NCI-H748 treated with DMSO at 0.1 percent for 48 hours (cell line): ENCODE measurements at places on chromosomes 16 and 17.
A peak's percentile ranks its signal among the peaks of the same experiment; 100 is the strongest.

DNA sequence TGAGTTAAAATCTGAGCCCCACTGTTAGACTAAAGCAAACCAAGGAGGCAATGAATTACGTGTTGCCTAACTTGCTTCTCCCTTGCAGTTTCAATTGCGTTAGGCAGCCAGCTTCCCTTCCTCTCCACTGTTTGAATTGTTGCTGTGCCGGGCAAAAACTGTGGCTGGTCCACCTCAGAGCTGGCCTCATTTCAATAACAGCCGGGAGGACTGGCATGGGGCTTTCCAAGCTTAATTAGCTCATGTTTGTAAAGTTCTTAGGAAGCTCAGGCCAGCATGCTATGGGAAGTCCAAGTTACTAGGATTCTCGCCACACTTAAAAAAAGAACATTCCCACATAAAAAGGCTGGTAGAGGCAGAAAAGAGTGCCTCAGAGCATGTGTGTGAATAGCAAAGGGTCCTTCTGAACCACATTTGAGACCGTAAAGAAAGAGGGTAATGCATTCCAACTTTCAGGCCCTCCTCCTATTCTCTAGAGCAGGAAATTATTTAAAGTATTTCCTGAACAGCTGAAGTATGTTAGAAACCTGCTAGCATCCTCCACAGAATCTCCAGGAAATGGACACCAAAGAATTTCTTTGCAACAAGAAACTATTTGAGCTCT, 79.0 kb upstream of the SMURF2 start:
- DNase-seq: no peak

- DNase-seq: no peak
Measured at GRCh38 chr17:37605813-37606505, 3.3 kb downstream of the SYNRG start.

DNA sequence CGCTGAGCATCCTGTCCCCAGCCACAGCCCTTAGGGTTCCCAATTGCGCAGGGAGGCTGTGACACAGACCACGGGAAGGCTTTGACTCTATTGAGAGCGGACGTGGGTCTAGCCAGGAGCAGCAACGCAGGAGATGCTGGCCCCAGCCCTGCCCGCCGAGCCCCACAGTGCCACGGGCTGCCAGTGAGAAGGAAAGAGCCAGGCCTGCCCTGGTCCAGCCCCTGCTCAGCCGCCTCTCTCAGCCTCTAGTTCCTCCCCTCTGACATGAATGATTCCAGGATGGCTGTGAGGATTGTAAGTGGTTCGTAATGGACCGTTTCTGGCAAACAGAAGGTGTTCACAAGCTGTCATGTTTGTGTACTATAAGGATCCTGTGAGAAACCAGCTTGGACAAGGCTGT, 2.5 kb downstream of the BHLHA9 start:
- no peak for DNase-seq

GRCh38 chr17:74623693-74624093, at the start of gene CD300E:
Gene CD300E, minus strand, starts transcription at chr17:74623738. Its CDS starts 117 bp downstream, at chr17:74623621.
- no peak for DNase-seq

- no peak for DNase-seq
Measured at GRCh38 chr16:79659344-79659743, 58.8 kb upstream of the MAF start.

DNA sequence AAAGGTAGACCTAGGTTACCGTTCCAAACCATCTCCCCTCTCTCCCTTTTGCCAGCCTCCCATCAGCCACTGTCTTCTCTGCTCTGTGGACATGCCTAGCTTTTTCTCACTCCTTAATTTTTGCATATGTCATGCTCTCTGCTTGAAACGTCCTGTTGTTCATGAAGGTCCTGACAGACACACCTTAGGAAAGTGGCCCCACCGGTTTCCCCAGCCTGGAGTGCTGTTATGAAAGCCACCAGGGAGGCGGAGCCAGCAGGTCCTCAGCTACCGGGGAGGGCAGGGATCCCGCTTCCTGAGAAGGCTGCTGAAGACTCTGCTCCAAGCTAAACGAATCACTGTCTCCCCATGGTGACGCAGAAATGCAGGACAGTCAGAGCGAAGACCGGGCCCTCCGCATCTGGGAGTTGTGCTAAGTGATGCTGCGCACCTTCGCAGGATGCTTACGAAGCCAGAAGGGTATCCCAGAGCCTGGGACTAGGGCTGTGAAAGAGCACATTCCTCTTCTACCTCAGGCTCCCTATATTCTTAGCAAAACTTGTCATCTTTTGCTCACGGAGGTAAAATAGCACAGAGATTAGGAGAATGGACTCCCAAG, 2.3 kb upstream of the SLC16A11 start:
- DNase-seq: peak; percentile 85

GRCh38 chr17:79960788-79961522, 74.7 kb downstream of the TBC1D16 start:
- peak; percentile 3 for DNase-seq

GRCh38 chr16:9340526-9341256, 249.2 kb downstream of the HAPSTR1 start:
- DNase-seq: no peak

- peak; percentile 14 for DNase-seq
Measured at GRCh38 chr16:57807968-57808528, 5.8 kb upstream of the KIFC3 start.

GRCh38 chr17:37828651-37829124, 83.8 kb upstream of the HNF1B start:
- no peak for DNase-seq

DNA sequence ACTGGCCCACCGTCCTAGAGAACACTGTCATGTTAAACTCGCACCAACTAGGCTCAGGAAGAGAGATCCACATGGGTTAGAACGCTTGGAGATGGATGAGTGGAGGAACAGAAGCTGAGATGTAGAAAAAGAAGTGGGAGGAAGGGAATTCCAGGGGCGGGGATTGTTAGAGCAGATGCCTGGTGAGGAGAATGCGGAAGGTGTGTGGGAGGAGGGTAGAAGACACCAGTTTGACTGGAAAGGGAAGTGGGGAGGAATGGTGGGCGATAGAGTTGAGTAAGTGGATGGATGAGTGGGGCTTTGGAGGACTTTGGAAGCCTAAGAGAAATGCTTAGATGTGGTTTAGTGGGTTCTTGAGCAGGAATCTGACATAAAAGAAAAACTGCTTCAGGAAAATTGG, 37.4 kb downstream of the DHX38 start:
- no peak for DNase-seq

- no peak for DNase-seq
Measured at GRCh38 chr16:73778887-73779286, 517.7 kb upstream of the PSMD7 start.

DNA sequence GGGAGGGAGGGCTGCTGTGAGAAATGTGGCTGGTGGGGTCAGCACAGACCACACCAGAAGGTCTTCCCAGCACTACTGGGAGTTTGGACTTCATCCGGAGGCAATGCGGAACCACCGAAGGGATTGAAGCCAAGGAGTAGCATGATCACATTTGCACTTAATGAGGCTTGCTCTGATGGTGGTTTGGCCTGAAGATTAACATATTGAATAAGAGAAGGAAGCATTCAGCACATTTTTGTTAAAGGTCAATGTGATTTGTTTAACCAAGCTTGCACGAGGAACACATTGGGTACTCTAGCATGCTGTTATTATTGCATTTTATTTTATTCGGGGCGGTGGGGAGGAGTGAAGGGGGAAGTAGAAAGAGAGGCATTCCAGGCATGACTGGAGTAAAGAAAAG, 378.6 kb downstream of the UTP18 start:
- DNase-seq: no peak

GRCh38 chr16:14004031-14004728, 66.9 kb upstream of the MRTFB start:
- no peak for DNase-seq

DNA sequence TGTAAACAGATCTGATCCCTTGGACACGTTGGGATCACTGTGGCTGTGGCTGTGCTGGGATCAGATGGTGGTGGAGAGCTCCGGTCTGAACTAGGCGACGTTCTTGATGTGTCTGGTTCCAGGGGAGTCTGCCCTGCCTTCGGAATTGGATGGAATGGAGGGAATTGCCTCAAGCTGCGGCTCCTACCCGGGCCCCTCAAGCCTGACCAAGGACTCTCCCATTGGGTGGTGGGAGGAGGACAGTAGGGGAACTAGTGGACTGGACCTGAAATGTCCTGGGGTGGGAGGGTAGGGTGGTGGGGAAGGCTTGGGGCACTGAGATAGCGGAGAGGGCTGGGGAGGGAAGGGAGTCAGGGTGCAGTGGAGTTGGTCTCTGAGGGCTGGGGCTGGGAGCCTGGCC, 3.2 kb upstream of the UBALD1 start:
- no peak for DNase-seq

DNA sequence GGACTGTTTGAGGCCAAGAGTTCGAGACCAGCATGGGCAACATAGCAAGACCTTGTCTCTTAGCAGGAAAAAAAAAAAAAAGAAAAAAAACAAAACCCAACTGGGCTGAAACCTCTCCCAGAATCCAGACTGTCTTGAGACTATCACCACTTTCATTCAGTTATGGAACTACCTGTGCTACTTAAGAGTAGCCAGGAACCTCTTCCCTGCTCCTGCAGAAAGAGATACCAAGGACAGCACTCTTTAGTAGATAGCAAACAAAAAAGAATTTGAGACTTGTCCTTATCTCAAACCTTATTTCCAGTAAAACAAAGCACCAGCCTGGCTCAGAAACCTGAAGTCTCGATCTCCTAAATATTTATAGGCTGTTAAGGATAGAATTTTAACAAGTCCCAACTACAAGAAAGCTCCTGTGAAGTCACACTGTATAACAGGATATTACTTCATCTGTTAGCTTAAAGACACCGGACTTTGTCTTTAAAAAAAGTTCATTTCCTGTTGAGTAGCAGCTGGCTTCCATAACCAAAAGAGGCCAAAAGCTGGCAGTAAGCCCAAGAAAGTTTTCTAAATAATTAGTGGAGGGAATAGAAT, 5.1 kb downstream of the CDR2 start:
- no peak for DNase-seq

DNA sequence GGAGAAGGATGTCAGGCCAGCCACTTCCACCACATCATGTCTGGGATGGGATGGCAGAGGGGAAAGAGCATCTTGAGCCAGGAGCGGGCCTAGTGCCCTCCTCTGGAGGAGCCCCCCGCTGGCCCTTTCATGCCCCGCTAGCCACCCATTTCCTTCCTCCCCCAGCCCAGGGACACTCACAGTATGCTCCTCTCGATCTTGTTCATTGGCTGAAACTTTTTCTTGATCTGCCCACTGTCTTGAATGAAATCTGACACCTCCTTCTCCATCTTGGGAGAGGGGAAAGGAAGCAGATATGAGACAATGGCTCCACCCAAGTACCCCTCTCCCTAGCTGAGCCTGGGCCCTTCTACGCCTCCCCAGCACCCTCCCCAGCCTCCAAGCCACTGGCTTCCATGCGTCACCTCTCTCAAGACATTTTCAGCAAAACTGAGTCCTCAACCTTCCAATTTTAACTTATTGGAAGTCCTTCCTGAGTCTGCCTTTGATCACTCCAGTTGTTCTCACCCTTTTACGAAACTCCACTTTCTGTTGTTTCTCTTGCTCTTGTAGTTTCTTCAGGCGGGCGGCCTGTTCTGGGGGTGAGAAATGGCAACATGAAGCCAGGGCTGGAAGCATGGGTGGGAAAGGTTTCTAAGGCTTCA, 7.2 kb downstream of the SPAG7 start:
- no peak for DNase-seq

- DNase-seq: no peak
Measured at GRCh38 chr16:66238696-66239095, 127.8 kb upstream of the CDH5 start.

GRCh38 chr17:39761861-39762496, 24.2 kb downstream of the GRB7 start:
- no peak for DNase-seq

- DNase-seq: no peak
Measured at GRCh38 chr16:75798714-75799113, 72.4 kb upstream of the CPHXL start.

- DNase-seq: no peak
Measured at GRCh38 chr16:71423865-71424264, 18.0 kb downstream of the TLE7 start.

GRCh38 chr17:37677021-37677420, 33.8 kb upstream of the DDX52 start:
- DNase-seq: no peak

- no peak for DNase-seq
Measured at GRCh38 chr16:57125969-57126368, 33.6 kb downstream of the CPNE2 start.

DNA sequence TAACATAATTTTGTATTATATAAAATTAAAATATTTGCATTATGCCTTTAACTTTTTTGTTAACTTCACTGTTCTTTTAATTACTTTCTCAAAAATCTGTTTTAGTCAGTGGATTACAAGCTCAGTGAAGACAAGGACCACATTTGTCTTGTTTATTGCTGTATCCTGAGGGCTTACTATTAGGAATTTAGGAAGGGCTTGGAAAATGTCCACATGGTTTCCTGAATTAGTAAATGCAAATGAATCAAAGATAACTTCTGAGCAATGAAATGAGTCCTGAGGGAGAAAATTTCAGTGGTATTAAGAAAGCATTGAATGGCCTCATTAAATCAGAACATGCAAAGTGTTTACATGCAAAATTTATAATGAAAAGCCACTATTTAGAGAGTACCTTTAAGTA, 1293.2 kb upstream of the GOT2 start:
- DNase-seq: no peak

- DNase-seq: peak; percentile 28
Measured at GRCh38 chr17:75827308-75828075, 16.7 kb downstream of the UNC13D start.

GRCh38 chr16:55367866-55368603, 44.0 kb downstream of the IRX6 start:
- DNase-seq: no peak

- no peak for DNase-seq
Measured at GRCh38 chr16:21088646-21089538, 61.8 kb downstream of the DNAH3 start.

- DNase-seq: no peak
Measured at GRCh38 chr16:49494891-49495566, 121.4 kb downstream of the C16orf78 start.

DNA sequence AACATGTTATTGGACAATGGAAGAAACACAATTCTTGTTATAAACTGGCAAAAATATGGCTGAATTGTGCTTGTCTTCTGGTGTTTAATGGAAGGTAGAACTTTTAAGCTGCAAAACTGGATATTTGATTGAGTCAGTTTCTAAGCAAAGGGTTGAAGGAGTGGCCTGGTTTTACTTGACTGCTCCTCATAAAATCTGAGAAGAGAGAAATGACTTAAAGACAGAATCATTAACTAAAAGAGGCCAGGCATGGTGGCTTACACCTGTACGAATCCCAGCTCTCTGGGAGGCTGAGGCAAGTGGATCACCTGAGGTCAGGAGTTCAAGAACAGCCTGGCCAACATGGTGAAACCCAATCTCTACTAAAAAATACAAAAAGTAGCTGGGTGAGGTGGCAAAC, 770.7 kb downstream of the CDH11 start:
- DNase-seq: no peak

DNA sequence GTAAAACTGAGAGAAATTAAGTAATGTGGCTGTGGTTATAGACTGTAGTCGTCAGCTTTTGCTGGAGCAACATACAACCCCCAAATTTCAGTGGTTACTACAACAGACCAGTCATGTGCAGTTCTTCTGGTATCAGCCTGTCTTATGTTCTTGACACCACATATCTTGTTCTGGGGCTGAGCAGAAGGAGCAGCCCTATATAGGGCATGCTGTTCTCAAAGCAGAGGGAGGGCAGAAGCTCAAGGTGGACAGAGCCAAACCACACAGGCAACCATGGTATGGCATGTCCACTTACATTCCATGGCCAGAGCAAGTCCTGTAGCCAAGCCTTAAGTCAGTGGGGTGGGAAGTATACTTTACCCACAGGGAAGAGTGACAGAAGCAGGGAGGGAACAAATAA, 7.7 kb downstream of the PRKAR1A start:
- DNase-seq: no peak

GRCh38 chr17:21194226-21194625, 19.7 kb downstream of the TMEM11 start:
- no peak for DNase-seq
